ENCODE measurements at places on chromosomes 4 and X.

GRCh38 chrX:137425273-137425902 is 140.5 kb upstream of the ZIC3 start:
- DNase-seq: no peak

- DNase-seq: no peak
Observed at GRCh38 chr4:149176039-149176438, 639.6 kb downstream of the IQCM start.

DNA sequence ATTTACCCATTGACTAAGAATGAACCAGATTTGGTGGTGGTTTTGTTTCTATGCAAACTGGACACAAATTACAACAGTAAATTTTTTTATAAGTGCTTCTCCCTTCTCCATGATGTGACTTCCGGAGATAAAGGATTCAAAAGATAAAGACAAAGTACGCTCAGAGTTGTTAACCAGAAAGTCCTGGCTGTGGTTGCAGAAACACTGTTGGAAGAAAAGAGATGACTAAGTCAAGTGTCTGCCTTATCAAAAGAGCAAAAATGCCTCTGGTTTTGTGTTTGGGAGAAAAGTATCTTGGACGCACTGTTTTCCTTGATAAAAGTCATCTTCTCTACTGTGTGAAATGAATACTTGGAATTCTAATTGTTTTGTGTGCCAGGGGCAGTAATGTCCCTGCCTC is 213.4 kb downstream of the GC start:
- no peak for DNase-seq

- DNase-seq: no peak
Observed at GRCh38 chr4:95515589-95515988, 33.2 kb downstream of the UNC5C start.

DNA sequence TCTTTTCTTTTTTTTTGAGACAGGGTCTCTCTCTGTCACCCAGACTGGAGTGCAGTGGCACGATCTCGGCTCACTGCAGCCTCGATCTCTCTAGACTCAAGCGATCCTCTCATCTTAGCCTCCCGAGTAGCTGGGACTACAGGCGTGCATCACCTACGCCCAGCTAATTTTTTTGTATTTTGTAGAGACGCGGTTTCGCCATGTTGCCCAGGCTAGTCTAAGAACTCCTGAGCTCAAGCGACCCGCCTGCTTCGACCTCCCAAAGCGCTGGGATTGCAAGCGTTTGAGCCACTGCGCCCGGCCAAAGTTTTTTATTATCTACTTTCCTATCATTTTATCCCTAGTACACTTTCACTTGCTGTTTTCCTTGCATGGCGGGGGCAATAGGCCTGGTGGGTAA is 1.4 kb downstream of the UBA6 start:
- no peak for DNase-seq

DNA sequence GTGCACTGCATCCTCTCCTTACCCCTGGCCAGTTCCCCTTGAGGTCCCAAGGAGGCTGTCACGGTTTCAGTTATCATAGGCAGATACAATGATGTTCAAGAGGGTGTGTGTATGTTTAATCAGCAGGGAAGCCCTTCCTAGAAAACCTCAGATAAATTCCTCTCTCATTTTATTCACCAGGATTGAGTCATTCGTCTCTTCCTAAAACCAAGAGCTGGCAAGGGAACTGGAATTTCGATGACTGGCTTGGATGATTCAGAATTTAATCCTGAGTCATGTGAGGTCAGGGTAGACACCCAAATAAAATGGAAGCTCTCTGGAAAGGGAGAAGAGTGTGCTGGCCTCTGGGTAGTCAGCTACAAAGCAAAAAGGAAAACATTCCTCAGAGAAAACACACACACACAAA is 106.2 kb upstream of the RAPGEF2 start:
- DNase-seq: no peak

DNA sequence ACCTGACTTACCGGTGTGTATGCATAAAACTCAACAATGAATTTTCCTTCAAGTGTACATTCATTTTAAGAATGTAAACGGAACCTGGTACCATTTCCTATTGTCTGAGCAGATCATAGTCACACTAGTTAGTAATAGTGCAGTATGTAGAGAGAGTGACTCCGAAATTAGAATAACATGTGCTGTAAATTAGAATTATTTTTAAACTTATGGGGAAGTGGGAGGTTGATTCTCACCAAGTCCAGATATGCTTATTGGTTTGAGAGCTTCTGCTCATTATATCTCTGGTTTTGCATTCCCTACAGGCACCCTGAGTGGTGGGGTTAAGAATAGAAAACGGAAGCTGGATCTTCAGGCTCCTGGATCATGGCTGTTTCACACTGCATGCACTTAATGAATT is 39.6 kb downstream of the KLF3 start:
- DNase-seq: no peak

DNA sequence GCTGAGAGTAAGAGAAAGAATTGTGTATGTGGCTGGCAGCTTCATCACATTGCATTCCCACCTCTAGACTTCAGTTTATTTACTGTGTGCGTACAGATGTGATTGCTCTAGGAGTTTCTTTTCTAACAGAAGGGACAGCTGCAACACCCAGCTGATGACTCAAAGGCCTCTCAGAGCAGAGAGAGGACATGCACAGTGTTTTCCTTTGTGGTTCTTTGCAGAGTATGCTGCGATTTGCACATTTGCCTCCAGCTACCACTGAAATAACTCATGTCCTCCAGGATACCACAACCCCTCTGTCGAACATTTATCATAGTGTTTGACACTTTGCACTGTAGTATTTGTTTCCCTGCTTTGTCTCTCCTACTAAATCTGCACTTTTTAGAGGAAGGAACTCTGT is 294.1 kb downstream of the STIM2 start:
- no peak for DNase-seq

DNA sequence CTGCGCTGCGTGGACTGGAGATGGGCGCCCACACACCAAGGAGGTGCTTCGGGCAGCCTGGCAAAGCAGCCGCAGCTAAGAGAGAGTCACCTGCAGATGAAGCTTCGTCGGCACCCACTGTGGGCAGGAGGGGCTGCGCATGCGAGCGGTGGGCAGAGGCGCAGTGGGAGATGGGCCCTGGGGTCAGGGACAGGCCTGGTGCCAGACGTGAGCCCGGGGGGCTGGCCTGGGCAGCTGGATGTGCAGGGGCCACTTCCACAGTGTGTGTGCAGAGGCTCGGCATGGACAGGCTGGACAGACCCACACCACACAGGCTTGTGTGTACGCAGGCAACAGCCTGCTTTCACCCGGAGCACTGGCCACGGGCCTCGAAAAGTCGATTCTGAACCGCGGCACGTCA is 18.6 kb downstream of the CTBP1 start:
- DNase-seq: no peak

DNA sequence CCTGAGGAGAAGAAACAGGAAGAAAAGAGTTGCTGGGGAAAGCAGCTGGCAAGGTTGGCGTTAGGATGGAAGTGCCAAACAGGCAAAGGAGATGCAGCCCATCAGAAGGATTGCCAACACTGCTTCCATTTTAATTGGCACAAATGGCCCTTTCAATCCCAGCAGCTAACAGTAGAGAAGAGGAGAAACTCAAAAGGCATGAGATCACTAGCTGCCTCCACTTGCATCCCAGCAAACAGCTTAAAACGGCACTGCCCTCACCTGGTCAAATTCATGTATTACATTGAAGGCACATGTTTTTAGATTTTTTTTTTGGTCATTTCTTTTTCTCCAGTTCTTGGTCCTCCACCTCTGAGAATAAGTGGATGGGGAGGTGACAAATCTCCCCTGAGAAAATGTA is 14.9 kb upstream of the LOC101059915 start:
- peak; percentile 39 for DNase-seq

DNA sequence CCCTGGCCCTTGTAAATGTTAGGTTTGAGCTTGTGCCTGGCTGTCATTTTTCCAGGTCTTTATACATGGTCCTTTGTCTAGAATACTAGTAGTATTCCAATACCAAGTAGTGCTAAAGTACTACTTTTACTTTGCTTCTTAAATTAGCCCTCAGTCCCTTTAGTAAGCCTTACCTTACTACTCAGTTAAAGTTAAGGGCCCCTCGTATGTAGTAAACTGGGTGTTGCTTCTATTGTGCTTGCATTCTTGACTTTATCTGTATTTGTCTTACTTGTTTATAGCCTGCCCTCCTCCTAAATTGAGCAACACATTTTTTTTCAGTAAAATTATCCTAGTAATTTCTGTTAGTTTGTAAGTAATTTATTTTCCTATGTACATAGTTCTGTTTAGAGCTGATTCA is 25.2 kb downstream of the CLCN3 start:
- no peak for DNase-seq

DNA sequence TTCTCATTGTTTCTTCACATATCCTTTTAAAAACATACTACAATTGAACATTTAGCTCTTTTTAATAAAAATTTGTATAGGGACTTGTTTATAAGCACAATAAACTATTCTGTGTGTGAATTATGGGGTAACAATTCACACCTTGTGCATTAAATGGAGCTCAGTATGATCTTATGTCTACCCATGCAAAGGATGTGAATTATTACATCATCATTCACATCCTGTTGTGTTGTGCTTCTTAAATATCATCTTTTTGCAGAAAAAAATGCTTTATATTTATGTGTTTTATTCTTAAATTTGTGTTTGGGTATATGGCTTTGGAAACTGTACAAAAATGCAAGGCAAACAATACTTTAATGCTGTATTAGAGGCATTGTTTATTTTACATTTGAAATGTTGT is 96.7 kb upstream of the PABPC4L start:
- DNase-seq: no peak

DNA sequence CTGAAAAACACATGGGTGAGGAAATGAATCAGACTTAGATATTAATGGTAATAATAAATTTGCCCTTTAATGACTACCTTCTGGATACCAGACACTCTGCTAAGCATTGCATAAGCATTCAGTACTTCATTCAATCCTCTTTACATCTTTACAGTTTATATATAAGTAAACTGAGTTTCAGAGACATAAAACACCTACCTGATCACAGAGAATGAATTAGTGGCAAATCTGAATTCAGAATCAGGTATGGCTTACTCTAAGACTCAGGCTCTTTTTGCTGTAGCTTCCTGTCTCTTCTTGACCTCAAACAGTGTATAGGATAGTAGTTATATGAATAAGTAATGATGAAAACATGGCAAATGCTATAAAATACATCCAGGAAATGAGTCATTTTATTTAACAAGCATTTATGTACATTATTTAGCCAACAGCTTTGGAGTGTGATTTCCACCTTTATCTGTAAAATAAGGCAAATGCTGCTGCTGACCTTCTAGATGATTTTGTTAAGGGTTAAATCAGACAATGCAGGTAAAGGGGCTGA is 83.9 kb downstream of the VEGFC start:
- no peak for DNase-seq

- no peak for DNase-seq
Observed at GRCh38 chr4:150369434-150370380, 212.2 kb upstream of the MAB21L2 start.

DNA sequence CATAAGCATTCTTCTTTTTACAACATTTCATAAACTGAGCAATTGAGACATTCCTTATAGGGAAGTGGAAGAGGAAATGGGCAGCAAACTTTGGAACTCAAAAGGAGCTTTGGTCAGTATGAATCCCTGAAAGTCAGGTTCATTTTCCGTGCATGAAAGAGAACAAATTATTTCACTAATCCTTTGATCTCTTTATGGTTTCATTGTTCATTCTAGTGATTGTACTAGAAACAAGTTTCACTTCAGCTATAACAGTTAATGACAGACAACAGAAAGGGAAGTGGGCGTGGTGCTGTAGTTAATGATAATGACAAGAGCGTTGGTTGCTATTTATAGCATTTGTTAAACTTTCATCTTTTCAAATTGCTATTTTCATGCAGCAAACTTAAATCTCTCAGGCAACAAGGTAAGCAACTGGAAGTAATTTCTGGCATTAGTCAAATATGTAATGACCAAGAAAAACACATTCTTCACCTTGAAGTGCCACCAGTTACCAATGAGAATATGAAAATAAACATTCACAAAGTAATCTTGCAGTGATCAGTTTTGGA is 98.4 kb downstream of the AREG start:
- DNase-seq: no peak

GRCh38 chr4:48970471-48970921 is 15.6 kb upstream of the CWH43 start:
- DNase-seq: no peak

DNA sequence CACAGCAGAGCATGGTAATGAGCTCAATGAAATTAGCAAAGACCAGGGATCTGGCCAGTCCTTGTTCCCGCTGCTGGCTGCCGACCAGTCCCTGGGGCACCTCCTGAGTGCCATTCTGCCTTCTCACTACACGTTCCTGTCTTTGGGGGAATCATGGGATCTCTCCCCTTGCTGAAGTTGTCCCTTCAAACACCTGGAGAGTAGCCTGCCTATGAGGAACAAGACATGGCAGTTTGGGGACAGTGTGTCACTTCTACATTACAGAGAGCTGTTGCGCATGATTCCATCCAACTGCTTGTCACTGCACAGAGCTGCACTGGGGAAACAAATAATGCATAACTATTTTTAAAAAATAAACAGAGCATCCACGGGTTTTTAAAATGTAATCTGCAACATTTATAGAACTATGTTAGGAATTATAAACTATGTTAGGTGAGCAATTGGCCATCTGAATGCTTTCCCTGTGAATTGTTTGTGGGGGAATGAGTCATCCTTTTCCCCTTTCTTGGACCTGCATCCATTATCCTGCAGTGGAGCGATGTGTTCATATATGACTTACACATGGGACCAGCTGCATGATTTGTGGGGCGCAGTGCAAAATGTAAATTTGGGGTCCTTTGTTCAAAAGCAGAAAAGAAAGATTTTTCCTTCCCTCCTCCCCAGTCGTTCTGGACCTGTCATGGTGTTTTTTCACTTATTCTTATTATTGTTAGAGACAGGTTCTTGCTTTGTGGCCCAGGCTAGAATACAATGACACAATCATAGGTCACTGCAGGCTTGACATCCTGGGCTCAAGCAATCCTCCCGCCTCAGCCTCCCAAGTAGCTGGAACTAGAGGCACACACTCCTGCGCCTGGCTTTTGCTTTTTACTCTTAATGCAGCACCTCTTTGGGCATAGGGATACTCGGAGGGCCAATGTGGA is 115.0 kb upstream of the TBL1X start:
- DNase-seq: no peak

- DNase-seq: no peak
Observed at GRCh38 chrX:11264925-11265324, 28.3 kb upstream of the AMELX start.

GRCh38 chr4:19987746-19988145 is 264.0 kb upstream of the SLIT2 start:
- DNase-seq: no peak

- no peak for DNase-seq
Observed at GRCh38 chr4:20368926-20369325, 117.2 kb downstream of the SLIT2 start.

DNA sequence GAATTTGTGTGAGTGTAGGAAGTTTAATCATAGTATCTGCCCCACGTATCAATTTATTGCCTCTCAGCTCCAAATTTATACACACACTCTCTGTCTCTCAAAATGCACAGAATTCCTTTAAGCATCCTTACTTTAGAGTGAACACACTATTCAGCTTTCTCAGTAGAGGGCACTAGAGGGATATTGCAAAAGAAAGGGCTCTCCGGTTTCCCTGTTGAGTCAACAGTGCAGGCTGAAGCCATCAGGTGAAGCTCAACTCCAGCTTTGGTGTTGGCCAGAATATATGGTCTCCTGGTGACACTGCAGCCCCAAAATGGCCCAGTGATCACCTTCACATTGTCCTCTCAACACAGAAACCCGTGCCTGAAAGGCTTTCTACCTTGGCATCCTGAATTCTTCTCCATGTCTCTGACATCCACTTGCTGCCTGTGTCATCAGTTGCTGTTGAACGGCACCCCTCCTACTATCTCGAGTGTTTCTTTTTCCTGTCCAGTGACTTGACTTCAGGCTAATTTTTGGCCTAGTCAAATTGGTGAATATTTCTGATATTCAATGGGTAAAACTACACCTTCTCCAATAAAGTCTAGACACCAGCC is 670.5 kb downstream of the GABRG1 start:
- DNase-seq: no peak

GRCh38 chr4:168306476-168306875 is 12.1 kb downstream of the DDX60 start:
- no peak for DNase-seq
